HuH-7 (cell line): ENCODE measurements at places on chromosomes 13 and 19.

- peak; percentile 87 for DNase-seq
Observed at GRCh38 chr19:35744430-35745327, 539 bp downstream of the U2AF1L4 start.

DNA sequence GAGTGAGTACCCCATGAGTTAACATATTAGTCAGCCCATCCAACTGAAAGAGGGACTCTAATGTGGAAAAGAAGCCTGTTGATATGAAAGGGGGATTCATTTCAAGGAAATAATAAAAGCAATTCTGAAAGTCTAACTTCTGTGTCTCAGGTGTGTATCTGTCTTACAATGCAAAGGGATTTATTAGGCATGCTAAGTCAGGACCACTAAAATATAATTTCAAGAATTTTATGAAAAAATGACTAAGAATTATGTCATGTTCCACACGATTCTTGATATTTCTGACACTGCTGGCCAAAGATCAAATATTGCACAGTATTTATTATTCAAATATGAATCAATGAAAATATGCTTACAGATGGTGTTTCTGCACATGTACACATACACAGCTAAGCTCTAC, 130.8 kb downstream of the KLF12 start:
- DNase-seq = no peak

- no peak for DNase-seq
Observed at GRCh38 chr19:566844-567243, 5.6 kb upstream of the BSG start.

DNA sequence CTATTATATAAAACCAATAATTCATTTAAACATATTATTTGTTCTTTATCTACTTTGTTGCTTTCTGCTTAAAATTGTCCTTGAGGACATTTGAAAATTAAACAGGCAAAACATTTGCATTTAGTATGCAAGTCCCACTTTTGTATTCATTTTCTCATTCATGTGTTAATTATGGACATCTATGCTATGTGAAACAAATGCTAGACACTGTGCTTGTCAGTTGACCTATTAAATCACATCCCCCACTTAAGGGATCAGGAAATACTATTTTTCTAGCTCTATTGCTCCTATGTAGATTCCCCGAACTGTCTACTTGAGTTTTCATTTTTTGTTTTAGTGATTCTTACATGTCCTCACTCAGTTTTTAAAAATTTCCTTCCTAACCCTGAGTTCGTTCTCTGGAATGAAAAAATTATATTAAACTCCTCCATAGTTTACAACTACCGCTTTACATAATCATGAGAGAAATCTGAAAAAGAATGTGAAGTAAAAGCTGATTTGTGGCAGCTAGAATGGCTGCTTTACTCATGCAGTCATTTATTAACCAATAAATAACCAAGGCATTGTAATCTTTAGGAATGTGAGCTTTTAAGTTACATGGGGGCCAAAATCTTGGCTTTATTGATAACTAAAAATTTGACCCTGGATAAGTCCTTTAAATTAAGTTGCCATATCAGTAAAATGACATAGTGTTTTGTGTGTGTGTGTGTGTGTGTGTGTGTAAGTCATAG, 188.5 kb downstream of the LIG4 start:
- no peak for DNase-seq

DNA sequence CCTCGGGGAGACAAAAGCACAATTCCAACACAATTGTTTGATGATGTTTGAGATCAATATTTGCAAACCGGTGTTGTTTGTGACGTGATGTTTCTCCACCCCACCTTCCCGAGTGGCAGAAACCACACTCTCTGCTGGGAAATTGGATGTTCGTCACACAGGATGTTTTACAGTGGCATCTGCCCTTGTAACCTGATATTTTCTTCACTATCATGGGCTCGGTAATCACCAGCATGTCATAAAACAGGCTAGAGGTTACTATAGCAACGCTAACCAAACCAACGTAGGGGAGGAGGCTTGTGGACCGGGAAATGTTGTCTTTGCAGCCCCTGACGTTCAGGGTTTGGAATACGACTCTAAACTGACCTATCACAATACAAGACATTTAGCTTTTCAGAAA, 454.5 kb downstream of the IRS2 start:
- DNase-seq = no peak

DNA sequence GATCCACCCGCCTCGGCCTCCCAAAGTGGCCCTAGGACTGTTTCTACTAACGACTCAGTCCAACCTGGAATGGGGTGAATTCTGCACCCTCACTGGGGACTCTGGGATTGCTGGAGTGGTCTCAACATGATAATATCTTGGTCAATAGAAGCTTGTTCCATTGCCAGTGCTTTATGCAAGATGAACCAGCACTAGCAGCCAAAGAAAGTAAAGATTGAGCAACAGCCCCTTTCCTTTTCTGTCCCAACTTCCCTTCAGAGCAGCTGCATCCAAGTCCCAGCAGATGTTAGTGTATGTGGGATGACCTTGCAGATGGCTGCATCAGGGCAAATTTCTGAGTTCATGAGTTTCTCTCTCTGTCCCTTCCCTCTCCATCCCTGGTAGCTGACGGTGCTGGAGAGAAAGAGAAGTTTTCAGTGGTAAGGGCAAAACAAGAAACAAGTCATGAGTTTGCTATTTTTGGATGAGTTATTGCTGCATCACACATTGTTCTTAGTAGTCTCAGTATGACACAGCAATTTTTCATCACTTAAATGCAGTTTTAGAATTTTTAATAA, 183.6 kb upstream of the EDNRB start:
- DNase-seq = no peak

- no peak for DNase-seq
Observed at GRCh38 chr19:9644472-9644871, 23.4 kb upstream of the ZNF561 start.

GRCh38 chr13:35964863-35965180, 166.4 kb downstream of the DCLK1 start:
- DNase-seq = no peak

DNA sequence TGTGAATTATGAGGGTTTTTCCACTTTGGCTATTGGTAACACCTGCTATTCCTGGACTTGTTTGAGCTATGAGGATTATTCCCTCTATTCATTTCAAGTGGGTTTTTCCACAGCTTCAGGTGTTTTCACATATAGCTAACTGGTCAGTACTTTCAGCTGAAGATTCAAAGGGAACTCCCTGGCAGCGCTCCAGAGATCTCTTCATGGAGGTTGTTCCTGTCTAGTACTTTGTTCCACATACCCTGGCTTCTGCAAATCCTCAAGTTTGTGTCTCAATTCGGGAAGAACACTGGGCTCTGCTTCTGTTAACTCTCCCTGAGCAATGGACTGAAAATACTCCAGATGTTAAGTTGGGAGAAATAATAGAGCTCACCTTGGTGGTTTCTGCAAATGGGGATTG, 5.6 kb upstream of the ZNF607 start:
- no peak for DNase-seq

DNA sequence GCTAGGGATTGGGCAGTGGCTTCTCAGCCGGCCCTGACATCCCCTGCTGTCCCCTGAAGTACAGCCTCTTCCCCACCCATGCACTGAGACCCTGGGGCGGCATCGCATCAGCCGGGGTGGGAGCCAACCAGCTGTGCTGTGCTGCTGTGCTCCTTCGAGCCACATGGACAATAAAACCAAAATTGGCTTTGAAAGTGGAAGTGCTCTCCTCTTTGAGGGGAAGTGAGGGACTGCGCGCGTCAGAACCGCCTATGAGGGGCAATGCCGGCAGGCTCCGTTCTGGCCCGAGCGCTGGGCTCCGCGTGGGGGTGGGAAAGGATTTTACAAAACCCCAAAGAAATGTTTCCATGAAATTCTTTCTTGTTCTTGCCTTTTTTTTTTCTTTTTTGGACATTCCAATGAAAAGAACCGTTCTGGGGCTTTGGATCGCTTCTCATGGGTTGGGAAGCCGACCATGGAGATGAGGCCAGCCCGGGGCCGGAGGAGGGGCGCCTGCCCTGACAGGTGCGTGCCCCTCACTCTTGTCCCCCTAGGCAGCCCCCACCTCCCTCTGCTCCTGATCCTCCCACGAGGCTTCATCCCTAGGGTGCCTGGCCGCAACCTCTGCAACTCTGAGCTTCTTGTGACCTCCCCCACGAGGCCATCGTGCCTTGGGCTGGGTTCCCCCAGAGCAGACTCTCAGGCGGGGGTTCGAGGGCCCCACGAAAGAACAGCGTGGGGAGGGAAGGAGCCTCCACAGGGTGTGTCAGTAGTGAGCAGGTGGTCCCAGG, 22.6 kb downstream of the KLHL26 start:
- DNase-seq = no peak

DNA sequence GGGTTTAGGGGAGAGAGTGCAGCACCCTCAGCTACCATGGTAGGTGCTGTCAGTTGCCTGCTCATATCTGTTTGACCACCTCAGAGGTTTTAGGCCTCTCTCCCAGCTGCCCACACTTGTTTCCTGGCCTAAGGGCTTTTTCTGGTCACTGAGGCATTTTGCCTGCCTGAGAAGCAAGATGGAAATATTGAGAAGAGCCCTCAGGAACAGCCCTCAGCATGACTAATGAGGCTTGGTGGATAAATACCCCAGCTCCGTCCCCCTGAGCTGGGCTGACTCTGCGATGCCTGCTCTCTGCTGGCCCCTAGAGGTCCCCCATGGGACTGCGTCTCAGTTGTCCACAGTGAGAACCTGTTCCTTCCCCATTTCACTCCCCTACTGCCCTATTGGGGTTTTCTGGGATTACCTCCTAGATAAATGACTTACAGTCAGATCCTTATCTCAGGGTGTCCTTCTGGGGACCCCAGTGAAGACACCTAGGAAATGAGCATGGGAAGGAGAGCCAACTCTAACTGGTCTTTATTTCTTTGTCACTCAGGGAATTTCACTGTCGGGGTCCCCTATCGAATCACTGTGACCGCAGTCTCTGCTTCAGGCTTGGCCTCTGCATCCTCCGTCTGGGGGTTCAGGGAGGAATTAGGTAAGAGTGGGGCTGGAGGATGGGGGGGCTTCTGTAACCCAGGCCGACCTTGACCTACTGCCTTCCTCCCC, 13.3 kb downstream of the PALM3 start:
- DNase-seq = peak; percentile 71

- no peak for DNase-seq
Observed at GRCh38 chr19:6271251-6271650, 8.5 kb downstream of the MLLT1 start.

DNA sequence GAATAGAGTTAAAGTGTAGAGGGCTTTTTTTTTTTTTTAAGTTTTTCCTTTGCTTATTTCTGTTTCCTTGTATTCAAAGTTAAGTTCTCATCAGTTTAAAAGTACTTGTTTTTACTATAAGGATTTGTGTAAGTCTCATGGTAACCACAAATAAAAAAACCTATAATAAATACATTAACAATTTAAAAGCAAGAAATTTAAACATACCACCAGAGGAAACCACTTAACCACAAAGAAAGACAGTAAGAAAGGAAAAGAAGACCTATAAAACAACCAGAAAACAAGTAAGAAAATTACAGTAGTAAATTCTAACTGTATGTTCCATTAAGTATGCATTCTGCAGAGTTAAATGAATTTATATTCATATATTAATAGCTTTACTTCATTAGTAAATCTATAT, 999.1 kb upstream of the ATXN8OS start:
- no peak for DNase-seq

GRCh38 chr19:53977429-53977990, 13.9 kb upstream of the CACNG6 start:
- DNase-seq = peak; percentile 73

GRCh38 chr19:28685802-28686201, 527.1 kb downstream of the UQCRFS1 start:
- no peak for DNase-seq

GRCh38 chr13:113559901-113560644, 24.5 kb upstream of the TFDP1 start:
- no peak for DNase-seq

GRCh38 chr19:41910240-41910991, 17.8 kb downstream of the ERFL start:
- no peak for DNase-seq

- no peak for DNase-seq
Observed at GRCh38 chr13:21777813-21778212, 106.9 kb downstream of the FGF9 start.
